ENCODE measurements at places on chromosomes 2 and 18.

- DNase-seq, result no peak
These were observed 128.5 kb downstream of the KCNE4 start for GRCh38 chr2:223180463-223180862.

DNA sequence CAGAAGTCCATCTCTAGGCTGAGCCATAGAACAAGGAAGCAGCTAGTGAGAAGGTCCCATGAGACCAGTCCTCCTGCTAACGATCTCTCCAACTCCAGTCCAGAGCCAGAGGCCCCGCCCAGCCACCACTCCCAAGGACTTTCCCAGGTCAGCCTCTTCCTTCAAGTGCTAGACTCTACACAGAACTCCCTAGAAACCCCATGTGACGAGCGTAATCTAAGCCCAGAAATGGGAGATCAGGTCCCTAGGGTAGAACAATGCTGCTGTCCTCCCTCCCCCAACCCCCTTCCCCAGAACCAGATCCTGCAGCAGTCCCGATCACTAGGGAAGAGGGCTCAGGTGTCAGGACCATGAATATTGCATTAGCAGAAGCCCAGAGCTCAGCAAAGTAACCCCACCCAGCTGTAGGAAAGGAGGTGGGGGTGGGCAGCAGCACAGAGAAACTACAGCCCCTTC is 6.9 kb downstream of the DCTN1 start:
- DNase-seq, result no peak

- DNase-seq, result no peak
These were observed 247.6 kb downstream of the SLC8A1 start for GRCh38 chr2:40204268-40204667.

DNA sequence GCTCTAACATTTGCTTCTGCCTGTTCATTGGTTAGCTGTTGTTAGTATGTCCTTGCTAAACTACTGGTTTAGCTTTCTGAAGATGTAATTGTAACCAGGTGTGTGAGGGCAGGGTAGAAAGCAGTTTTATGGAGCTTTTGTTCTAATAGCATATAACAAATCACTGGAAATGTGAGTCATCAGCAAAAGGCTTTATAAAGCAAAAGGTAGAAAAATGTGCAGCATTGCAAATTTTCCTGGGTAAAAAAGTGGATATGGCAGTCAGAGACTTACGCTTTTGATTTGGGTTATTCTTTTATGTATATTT is 85.3 kb downstream of the ZNF407 start:
- DNase-seq, result no peak

DNA sequence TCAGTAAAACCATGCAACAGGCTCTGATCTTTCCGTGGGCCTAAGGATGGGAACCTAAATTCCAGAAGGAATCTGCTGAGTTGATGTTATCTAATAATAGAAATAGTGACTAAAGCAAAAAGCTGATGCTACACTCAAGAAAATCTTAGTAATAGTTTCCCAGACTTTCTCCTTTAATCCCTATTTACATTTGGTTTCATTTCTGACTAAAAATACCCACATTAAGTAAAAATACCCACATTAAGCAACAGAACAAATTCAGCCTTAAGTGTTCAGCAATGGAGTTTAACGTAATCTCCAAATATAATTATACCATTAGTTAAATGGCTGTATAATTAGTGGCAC is 50.3 kb downstream of the CCBE1 start:
- no peak for DNase-seq

Data from effector CD4-positive, alpha-beta T cell (primary cell).